Body of pancreas (tissue), 4 donors: ENCODE measurements at places on chromosomes 13 and 19.
A peak's percentile ranks its signal among the peaks of the same experiment; 100 is the strongest.

- no peaks in the 10 kb centered on the region for H3K27me3 ChIP-seq
- no peak overlapping the region for H3K27ac ChIP-seq
- peaks cover 9% of the 10 kb centered on the region for H3K4me1 ChIP-seq
- no peak overlapping the region for H3K4me3 ChIP-seq
These were observed 4.3 kb downstream of the ZSCAN1 start for GRCh38 chr19:58037927-58038687.

GRCh38 chr13:48411841-48412531 lies 927 bp downstream of the LPAR6 start:
- no peak overlapping the region for H3K4me3 ChIP-seq
- H3K27me3 ChIP-seq, result no peaks in the 10 kb centered on the region
- no peaks in the 10 kb centered on the region for H3K36me3 ChIP-seq

DNA sequence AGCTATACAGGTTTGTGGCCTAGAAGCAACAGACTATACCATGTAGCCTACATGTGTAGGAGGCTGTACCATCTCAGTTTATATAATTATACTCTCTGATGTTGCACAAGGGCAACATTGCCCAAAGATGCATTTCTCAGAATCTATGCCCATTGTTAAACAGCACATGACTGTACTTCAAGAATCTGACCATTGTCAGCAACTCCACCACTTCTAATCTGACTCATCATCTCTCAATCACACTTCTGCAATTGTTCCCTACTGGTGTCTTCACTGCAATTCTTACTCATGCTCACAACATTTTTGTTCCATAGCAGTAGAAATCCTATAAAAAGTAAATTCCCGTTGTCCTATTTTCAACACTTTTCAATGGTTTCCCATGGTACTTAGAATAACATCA lies 63.9 kb upstream of the ATXN8OS start:
- H3K4me1 ChIP-seq, result no peaks in the 10 kb centered on the region
- H3K27me3 ChIP-seq, result no peaks in the 10 kb centered on the region
- no peaks in the 10 kb centered on the region for H3K36me3 ChIP-seq
- H3K4me3 ChIP-seq, result no peak overlapping the region
- no peak for DNase-seq
- H3K27ac ChIP-seq, result no peak overlapping the region

DNA sequence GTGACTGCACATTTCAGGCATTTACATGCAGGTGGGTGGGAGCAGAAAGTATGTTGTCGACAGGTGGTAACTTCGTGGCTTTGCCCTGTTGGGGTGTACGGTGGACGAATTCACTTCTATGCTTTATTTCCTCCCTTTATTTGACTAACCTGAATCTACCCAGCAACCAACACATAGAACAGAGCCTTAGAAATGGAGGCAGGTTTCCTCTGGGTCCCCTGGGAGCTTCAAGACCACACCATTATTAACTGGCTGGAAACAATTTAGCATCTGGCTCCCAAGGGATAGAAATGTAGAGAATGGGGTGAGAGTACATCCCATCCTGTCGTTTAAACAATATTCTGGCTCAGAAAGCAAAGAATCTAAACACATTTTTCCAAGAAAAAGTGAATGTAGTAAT lies 244.4 kb downstream of the DLEU7 start:
- no peaks in the 10 kb centered on the region for H3K36me3 ChIP-seq
- H3K4me3 ChIP-seq, result no peak overlapping the region
- no peak for DNase-seq
- peaks cover 8% of the 10 kb centered on the region for H3K4me1 ChIP-seq
- H3K27ac ChIP-seq, result no peak overlapping the region

DNA sequence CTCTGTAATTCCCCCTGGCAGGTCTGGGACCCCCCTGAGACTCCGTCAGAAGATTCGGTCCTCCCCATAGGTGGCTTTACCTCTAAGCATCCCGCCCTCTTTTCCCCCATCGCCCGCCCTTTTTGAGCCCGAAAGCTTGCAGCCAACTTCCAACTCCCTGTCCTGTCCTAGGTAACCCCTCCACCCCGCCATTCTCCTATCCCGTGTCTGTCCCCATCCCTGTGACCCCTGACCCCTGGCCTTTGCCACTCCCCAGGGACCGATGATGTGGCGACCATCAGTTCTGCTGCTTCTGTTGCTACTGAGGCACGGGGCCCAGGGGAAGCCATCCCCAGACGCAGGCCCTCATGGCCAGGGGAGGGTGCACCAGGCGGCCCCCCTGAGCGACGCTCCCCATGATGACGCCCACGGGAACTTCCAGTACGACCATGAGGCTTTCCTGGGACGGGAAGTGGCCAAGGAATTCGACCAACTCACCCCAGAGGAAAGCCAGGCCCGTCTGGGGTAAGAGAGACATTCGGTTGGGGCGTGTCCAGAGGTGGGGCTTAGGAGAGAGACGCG lies 488 bp downstream of the RCN3 start:
- H3K4me3 ChIP-seq, result no peak overlapping the region
- no peak overlapping the region for H3K27ac ChIP-seq
- H3K36me3 ChIP-seq, result no peaks in the 10 kb centered on the region
- no peak for DNase-seq
- H3K27me3 ChIP-seq, result no peaks in the 10 kb centered on the region
- H3K4me1 ChIP-seq, result peaks cover 10% of the 10 kb centered on the region

DNA sequence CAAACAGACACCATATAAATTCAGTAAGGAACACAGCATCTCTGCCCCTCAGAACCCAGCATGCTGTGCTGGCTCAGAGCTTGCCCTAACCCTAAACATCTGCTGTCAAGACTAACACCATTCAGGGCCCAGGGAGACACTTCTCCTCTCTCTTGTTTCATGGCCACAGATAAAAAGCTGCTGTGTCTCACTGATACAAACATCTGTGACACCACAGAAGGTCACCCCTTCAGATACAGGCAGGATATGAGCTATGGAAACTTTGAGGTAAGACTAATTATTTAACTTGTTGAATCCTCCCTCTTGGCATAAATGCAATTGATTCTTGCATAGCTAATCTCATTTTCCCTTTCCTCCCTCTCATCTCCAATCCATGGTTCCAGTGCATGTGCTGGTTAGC lies 61.6 kb upstream of the GPR12 start:
- no peaks in the 10 kb centered on the region for H3K4me1 ChIP-seq
- H3K36me3 ChIP-seq, result no peaks in the 10 kb centered on the region
- H3K27me3 ChIP-seq, result no peaks in the 10 kb centered on the region
- no peak overlapping the region for H3K27ac ChIP-seq
- no peak overlapping the region for H3K4me3 ChIP-seq

DNA sequence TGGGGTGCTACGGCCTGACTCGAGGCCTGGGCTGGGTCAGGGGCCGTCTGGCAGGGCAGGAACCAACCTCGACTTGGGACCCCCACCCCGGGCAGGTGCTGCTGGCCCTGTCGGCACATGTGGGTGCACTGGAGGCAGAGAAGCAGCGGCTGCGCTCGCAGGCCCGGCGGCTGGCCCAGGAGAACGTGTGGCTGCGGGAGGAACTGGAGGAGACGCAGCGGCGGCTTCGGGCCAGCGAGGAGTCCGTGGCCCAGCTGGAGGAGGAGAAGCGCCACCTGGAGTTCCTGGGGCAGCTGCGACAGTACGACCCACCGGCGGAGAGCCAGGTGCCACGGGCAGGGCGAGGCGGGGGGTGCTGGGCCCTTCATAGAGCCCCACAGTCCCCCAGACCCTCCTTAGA lies 5.9 kb downstream of the KLC3 start:
- H3K36me3 ChIP-seq, result no peaks in the 10 kb centered on the region
- H3K27me3 ChIP-seq, result no peaks in the 10 kb centered on the region
- DNase-seq, result peak; percentile 40
- no peaks in the 10 kb centered on the region for H3K4me1 ChIP-seq

GRCh38 chr13:26529441-26529840 lies 28.0 kb upstream of the WASF3 start:
- no peak overlapping the region for H3K27ac ChIP-seq
- H3K36me3 ChIP-seq, result no peaks in the 10 kb centered on the region
- no peaks in the 10 kb centered on the region for H3K4me1 ChIP-seq

DNA sequence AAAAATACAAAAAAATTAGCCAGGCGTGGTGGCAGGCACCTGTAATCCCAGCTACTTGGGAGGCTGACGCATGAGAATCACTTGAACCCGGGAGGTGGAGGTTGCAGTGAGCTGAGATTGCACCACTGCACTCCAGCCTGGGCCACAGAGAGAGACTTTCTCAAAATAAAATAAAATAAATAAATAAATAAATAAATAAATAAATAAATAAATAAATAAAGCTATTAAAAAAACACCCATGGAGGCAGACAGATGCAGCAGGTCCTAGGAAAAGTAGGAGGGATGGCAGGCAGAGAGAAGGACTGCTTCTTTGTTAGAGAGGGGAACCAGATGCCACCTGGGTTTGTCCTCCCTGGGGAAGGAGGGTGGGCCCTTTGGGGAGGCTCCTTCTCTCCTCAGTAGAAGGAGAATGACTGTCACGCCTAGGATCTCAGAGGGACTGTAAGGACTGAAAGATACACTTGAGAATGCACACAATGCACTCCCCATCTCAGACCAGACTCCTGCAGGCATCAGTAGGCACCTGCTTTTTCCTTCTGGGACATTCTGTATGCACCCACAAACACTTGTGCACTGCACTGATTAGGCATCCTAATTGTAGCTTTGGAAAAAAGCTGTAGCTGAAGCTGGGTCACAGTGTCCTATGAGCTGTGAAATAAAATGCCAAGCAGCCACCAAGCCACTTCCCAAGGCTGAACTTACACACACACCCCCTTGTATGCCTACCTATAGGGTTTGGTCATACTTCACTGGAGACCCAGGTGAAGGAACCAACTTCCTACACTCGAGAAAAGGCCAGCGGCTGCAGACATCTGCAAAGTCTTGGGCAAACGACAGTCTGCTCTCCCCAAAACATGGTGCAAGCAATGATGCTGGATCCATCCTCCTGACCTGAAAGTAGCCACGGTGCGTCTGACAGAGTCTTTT lies 18.9 kb upstream of the SLC35E1 start:
- no peaks in the 10 kb centered on the region for H3K36me3 ChIP-seq
- H3K4me3 ChIP-seq, result no peak overlapping the region
- no peak for DNase-seq
- peaks cover 46% of the 10 kb centered on the region for H3K4me1 ChIP-seq
- no peak overlapping the region for H3K27ac ChIP-seq

- H3K36me3 ChIP-seq, result no peaks in the 10 kb centered on the region
- no peak for DNase-seq
- H3K27me3 ChIP-seq, result no peaks in the 10 kb centered on the region
- no peak overlapping the region for H3K27ac ChIP-seq
- no peaks in the 10 kb centered on the region for H3K4me1 ChIP-seq
These were observed 48.4 kb downstream of the KCTD12 start for GRCh38 chr13:76837801-76838200.

GRCh38 chr13:104006625-104007075 lies 940.4 kb upstream of the SLC10A2 start:
- no peak for DNase-seq
- H3K27ac ChIP-seq, result no peak overlapping the region
- H3K4me3 ChIP-seq, result no peak overlapping the region
- H3K36me3 ChIP-seq, result no peaks in the 10 kb centered on the region
- H3K27me3 ChIP-seq, result no peaks in the 10 kb centered on the region

GRCh38 chr13:40668335-40668734 lies 1.9 kb upstream of the FOXO1 start:
- peaks cover 18% of the 10 kb centered on the region for H3K4me1 ChIP-seq
- H3K36me3 ChIP-seq, result no peaks in the 10 kb centered on the region
- no peak overlapping the region for H3K27ac ChIP-seq
- no peak for DNase-seq

DNA sequence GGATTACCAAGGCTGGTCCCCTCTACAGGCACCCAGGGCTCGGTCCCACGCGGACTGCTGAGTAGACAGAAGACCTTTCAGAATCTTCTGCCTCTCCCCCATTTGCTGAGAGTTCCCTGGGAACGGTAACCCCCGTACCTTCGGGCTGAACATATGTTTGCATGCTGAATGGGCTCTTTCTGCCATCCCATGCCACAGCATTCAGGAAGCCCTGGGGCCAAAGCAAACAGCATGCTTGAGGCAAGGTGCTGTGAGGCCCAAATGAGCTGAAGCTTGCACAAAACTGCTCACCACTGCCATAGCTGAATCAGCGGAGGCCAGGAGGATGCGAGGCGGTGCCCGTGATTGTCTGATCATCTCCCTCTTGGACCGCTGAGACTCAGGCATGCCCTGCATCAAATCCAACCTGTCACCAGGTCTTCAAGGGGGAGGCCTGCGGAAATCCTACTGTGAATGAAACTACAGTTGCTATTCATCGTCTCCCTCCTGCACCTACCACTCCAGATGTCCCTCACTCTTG lies 16.3 kb upstream of the C19orf12 start:
- no peaks in the 10 kb centered on the region for H3K27me3 ChIP-seq
- no peak for DNase-seq
- no peak overlapping the region for H3K4me3 ChIP-seq
- peaks cover 3% of the 10 kb centered on the region for H3K4me1 ChIP-seq
- H3K27ac ChIP-seq, result no peak overlapping the region
- no peaks in the 10 kb centered on the region for H3K36me3 ChIP-seq

DNA sequence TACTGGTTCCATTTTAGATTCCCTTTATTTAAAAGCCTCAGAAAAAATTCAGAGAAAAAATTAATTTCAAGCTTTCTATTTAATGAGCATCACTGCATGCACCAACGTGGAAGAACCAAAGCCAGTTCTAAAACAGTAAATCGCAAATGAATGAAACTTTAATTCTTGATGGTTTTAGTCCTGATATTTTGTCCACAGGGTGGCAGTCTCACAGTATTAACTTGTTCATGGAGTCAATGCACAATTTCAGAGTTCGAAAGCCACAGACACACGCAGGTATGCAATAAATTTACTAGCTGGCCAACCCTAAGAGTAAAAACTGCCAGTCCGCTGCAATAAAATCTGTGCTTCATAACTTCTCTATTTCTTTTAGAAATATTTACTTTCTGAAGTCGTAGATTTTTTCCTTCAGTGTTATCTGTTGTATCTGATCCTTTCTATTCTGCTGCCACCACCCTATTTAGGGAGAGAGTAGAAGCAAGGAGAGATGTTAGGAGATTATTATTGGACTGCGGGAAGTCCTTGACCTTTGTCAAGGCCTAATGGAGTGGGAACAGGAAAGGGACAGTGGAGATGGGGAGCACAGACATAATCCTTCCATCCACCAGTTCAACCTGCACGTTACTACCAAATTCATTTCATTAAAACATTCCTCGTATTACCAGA lies 7.0 kb upstream of the WBP4 start:
- H3K4me1 ChIP-seq, result peaks cover 92% of the 10 kb centered on the region
- no peak for DNase-seq
- H3K27me3 ChIP-seq, result no peaks in the 10 kb centered on the region
- no peak overlapping the region for H3K27ac ChIP-seq
- no peak overlapping the region for H3K4me3 ChIP-seq

- DNase-seq, result no peak
- peaks cover 63% of the 10 kb centered on the region for H3K4me1 ChIP-seq
- H3K36me3 ChIP-seq, result no peaks in the 10 kb centered on the region
- H3K27me3 ChIP-seq, result no peaks in the 10 kb centered on the region
- no peak overlapping the region for H3K4me3 ChIP-seq
These were observed 414 bp upstream of the ADAT3 start for GRCh38 chr19:1904860-1905109.
